Airway epithelial cell (primary cell): ENCODE measurements at places on chromosomes 2 and 18. TPM values are rescaled to one million over a fixed set of nuclear protein-coding genes. Genes with fewer than 3 reads are reported as not detected.

Gene FMNL2
- total RNA-seq: 15.7 and 22.9 TPM in 2 replicates

Gene PTPRM
- 17.3 and 22.3 TPM in 2 replicates for total RNA-seq

Gene NCOA1
- total RNA-seq: 2.8 and 4.5 TPM in 2 replicates

Gene C2orf78
- not detected in 2 replicates for total RNA-seq

Gene HNMT
- total RNA-seq: 8.4 and 9.0 TPM in 2 replicates

Gene DGUOK
- total RNA-seq: 78.9 and 84.6 TPM in 2 replicates

Gene IL36RN
- total RNA-seq: 9.6 and 11.6 TPM in 2 replicates

Gene ZFP36L2
- total RNA-seq: 30.5 and 39.4 TPM in 2 replicates

Gene REG3A
- not detected in 2 replicates for total RNA-seq

Gene DPY30
- total RNA-seq: 97.3 and 97.8 TPM in 2 replicates

Gene GAL3ST2
- total RNA-seq: not detected in 2 replicates

Gene DSG2
- total RNA-seq: 63.6 and 93.5 TPM in 2 replicates
